ENCODE measurements at places on chromosomes 5 and 9. TPM values are rescaled to one million over a fixed set of nuclear protein-coding genes. Genes with fewer than 3 reads are reported as not detected.

DNA sequence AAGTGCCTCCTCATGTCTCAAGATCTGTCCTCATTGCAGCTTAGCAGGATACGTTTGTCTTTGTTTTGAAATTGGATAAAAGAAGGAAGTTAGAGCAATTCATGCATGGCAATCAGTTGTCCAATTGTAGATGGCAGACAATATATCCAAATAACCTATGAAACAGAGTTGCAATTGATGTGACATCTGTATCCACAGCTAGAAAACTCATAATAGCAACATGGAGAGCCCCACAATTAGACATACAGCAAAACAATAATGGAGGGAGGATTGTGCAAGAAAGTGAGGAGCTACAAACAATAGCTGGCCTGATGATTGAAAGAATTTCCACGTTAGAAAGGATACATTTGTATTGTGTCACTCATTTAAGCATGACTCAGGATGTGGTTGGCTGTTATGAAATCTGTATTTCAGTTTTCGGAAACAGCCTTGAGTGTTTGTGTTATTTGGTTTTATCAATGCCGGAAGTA lies 132.0 kb downstream of the FAM174A start:
- DNase-seq = peak; percentile 80

DNA sequence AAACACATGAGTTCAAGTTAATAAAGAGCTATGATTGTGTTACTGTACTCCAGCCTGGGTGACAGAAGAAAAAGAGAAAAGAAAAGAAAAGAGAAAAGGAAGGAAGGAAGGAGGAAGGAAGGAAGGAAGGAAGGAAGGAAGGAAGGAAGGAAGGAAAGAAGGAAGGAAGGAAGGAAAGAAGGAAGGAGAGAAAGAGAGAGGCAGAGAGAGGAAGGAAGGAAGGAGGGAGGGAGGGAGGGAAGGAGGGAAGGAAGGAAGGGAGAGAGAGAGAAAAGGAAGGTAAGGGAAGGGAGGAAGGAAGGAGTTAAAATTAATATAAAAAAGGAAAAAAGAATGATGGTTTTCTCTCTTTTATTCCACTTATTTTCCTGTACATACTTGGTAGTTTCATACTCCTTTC lies 89.5 kb upstream of the ZBTB43 start:
- no peak for DNase-seq

Gene CBY3
- not detected for total RNA-seq

GRCh38 chr5:128441941-128442350 lies 96.1 kb downstream of the FBN2 start:
- no peak for DNase-seq

Gene INSL4
- not detected for total RNA-seq

GRCh38 chr9:37438359-37438758 lies 15.9 kb downstream of the GRHPR start:
- no peak for DNase-seq

Gene PDLIM4
- 249 TPM for total RNA-seq

DNA sequence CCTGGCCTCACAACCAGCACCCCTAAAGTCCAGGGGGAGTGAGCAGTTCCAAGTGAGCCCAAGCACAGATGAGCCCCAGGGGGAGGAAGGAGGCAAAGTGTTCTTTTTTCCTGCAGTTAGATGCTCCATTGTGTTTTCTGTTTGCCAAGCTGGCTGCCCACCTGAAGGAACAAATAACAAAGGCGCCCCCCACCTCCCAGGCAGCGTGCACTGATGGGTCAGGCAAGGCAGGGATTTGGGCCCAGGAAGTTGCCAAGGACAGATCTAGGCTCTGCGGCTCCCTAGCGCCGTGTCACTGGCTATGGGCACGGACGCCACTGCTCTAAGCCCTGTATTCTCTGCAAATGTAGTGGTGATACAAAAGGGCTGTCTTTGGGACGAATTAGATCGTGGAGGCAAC lies 21.8 kb downstream of the FGF1 start:
- DNase-seq = no peak

Gene PLPP7
- total RNA-seq = 8.0 TPM

DNA sequence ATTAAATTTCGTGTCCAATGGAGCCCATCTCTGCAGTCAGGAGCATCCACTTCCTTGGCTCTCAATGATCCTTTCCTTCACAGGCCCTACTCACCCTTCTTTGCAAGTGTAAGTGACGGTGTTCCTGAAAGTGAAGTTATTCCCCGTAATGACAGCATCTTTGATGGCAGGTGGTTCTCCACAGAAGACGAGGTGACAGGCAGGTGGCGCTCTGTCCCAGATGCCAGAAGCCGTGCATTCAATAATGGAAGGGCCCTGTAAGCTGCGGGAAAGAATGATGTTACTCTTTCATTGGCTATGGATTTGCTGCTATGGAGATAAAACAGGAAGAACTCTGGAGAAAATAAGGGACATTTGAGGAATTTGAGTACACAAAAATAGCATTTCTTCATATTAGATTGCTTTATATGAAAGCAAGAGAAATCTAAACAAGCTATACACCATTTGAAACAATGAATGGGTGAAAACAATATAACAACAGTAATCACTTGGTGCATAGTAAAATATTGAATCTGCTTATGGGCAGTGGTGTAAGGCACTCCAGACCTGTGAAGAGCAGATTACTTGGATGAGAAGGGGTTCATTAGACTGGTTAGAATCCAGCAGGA lies 89.9 kb upstream of the TXNDC8 start:
- DNase-seq = peak; percentile 31

Gene SIT1
- not detected for total RNA-seq

Gene PALM2AKAP2
- 20.4 TPM for total RNA-seq

Gene PTGR1
- total RNA-seq = 167 TPM

Data from renal cortical epithelial cell (primary cell).